ENCODE measurements at places on chromosomes 1 and 21.

GRCh38 chr1:22761821-22762220 lies 51.2 kb downstream of the EPHB2 start:
- no peak for DNase-seq

- DNase-seq: no peak
These were observed 60.3 kb downstream of the PGBD5 start for GRCh38 chr1:230365723-230366307.

- no peak for DNase-seq
These were observed 131.3 kb upstream of the ARHGEF16 start for GRCh38 chr1:3323021-3323795.

- no peak for DNase-seq
These were observed 41.2 kb downstream of the MAP3K21 start for GRCh38 chr1:233368789-233369130.

GRCh38 chr1:202189918-202190715 lies 3.5 kb upstream of the LGR6 start:
- DNase-seq: no peak

DNA sequence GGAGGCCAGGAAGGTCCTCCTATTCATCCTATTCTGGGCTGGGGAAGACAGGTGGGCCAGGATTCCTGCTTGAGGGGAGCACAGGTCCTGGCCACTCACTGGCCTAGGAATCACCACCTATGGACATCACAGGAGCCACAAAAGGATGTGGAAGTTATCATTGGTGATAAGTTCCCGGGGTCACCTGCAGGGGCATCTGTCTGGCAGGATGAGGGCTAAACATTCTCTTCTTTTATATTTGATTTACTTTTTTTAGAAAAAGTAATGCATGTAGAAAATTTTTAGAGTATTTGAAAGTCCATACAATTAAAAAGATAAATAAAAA lies 33.2 kb upstream of the KIAA0040 start:
- no peak for DNase-seq

DNA sequence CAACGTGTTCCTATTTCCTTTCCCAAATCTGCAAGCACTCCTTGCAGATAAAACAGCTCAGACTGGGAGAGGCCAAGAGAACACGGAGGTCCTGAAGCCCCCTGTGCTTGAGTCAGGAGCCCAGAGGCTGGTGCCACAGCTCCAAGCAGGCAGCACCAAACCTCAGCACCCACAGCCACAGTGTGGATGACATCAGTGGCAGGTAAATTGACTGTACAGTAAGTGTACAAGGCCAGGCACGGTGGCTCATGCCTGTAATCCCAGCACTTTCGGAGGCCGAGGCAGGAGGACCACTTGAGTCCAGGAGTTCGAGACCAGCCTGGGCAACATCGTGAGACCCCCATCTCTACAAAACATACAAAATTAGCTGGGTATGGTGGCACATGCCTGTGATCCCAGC lies 1.9 kb upstream of the COL6A1 start:
- DNase-seq: no peak

DNA sequence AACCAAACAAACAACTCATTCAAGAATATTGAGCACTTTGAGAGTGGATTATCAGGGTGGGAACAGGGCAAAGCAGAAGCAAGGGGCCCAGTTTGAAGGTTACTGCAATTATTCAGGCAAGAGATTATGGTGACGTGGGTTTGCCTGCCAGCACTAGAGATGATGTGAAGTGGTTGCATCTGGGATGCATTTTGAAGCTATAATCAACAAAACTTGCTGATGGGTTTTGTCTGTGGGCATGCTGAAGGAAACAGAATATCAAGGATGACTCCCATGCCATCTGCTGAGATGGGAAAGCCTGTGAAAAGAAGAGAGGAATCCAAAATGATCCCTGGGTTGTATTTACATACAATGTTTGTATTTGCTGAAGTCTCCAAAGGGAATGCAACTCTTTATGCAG lies 224.3 kb upstream of the GREM2 start:
- no peak for DNase-seq

- DNase-seq: no peak
These were observed 55.3 kb upstream of the BOLA1 start for GRCh38 chr1:149844101-149844500.

- peak; percentile 54 for DNase-seq
These were observed 846 bp upstream of the PER3 start for GRCh38 chr1:7783178-7783711.

DNA sequence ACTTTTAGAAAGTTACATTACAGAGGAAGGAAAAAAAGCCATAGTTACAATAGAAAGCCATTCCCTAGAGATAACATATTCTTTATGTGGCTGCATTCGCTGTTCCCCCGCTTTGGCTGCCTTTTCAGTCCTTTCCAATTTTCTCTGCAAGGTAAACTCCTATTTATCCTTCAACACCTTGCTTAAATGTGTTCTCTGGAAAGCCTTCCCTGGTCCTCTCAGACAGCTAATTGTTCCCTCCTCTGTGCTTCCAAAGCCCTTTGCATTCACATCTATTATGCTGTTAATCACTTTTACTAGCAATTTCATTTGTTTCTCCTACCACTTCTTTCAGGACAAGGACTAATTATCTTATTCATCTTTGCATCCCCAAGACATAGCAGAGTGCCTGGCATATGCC lies 1.6 kb downstream of the PHC2 start:
- no peak for DNase-seq

Measured in neural crest cell (in vitro differentiated cells).